A172 (cell line): ENCODE measurements at places on chromosomes 1 and 21.
A peak's percentile ranks its signal among the peaks of the same experiment; 100 is the strongest.

DNA sequence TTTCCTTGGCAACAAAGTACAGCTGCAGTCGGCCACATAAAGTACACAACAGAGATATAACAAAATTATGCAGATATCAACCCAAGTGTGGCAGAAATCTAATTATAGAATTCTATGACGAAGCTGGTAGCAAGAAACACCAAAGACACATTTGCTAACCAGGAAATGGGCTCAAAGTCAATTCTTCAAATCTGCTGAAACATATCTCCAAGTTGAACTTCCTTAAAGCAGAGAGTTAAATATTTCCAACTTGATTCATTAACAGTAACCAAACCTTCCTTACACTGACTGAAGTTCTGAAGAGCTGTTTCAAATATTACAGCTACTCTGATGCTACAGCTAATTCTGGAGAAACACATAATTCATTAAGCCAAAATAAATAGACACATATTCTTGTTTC, 67.6 kb upstream of the SDC3 start:
- no peak for DNase-seq

DNA sequence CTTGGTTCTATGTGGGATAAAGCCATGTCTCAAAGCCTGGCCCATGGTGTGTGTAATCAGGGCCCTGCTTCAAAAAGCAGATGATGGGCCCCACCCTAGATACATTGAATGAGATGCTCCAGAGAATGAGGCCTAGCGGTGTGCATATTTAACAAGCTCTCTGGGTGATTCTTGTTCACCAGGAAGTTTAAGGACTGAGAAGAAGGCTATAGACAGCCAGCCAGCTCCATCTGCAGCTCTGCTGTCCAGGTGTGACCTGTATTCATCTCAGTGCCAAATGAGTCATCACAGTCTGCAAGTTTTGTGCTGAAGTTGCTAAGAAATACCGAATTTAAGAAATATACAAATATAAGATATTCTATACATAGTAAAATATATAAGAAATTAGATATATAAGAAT, 182.0 kb upstream of the RUNX1 start:
- DNase-seq, result peak; percentile 67

- no peak for DNase-seq
These were observed 20.1 kb downstream of the PLCH2 start for GRCh38 chr1:2496087-2496622.

DNA sequence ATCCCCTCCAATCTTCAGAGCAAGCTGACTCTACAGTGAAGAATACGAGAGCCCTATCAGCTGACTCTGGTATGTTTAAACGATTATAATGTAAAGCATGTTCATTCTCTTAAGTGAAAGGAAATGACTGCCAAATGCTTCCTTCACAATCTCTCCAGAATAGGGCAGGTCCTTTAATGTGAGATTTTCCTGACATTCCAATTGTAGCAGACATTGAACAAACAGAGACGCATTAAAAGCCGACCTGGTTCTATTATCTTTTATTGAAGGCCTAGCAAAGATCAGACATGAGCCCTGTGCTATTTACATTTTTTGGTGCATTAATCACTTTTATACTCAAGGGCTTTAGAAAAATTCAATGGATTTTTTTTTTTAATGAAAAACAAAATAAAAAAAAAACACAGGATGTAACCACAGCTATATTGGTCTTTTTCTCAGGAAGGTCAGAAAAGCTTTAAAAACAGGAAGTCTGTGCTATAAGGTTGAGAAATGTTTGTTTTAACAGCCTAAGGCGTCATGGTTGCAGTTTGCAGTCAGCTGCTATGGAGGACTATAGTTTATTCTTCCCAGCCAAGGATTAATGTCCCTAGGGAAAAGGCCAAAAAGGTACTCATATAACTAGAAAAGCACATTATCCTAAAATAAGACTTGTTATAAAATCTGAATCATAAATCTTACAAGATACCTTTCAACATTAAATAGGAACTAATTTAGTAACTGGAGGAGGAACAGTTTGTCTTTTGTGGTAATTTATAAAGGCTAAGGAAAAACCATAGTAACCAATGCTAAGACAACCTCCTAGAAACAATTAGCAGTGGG, 104.8 kb downstream of the RERE start:
- peak; percentile 59 for DNase-seq

- peak; percentile 74 for DNase-seq
These were observed 21.8 kb upstream of the COL9A2 start for GRCh38 chr1:40338745-40339419.

DNA sequence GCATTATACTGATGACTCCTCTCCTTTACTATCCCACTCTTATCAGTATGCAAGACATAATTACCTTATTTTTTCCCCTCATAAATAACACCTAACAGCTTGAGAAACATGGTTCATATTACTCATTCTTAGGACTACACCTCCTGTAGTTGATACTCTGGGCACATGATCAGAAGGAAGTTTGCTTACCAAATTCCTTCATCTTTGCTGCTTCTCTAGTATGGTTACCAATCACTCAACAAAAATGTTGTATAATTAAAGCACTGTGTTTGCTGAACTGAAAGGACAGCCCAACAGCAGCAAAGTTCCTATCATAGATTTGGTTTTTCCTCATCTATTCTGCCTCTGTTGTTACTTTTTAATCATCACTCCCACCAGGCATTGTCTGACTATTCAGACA, 586.3 kb downstream of the LRRIQ3 start:
- DNase-seq, result no peak

DNA sequence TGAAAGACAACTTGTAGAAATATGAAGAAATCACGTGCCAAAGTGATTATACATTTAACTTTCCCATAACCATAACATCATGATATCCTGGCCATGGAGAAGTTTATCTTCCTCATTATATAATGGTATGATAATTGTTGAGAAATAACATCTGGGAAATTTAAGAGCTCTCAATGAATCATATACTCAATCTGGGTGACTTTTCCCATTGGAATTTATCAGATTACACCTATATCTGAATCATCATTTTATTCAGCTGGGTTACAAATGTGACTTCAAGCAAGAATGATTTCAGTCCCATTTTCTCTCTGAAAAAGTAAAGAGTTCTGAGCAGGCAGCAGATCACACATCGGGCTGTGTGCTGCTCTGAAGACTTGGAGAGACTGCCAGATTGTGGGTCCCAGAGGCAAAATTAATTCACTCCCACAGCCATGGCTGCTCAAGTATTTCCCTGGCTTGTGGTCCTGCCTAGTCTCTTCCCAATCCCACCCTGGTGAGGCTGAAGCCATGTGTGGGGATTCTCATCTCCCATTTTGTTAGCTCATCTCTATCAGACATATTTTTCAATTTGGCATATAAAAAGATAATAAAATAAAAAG, 278.0 kb downstream of the MRPL39 start:
- peak; percentile 98 for DNase-seq
